Hippocampal formation (tissue), 2 donors: ENCODE measurements at places on chromosomes 2 and 18.
A peak's percentile ranks its signal among the peaks of the same experiment; 100 is the strongest.

GRCh38 chr2:222813177-222813843 lies 47.5 kb upstream of the ACSL3 start:
- DNase-seq: peak; percentile 21

GRCh38 chr18:44602845-44603244 lies 77.8 kb upstream of the SETBP1 start:
- DNase-seq: no peak

- DNase-seq: no peak
Measured at GRCh38 chr2:161974461-161974860, 99.6 kb downstream of the DPP4 start.

DNA sequence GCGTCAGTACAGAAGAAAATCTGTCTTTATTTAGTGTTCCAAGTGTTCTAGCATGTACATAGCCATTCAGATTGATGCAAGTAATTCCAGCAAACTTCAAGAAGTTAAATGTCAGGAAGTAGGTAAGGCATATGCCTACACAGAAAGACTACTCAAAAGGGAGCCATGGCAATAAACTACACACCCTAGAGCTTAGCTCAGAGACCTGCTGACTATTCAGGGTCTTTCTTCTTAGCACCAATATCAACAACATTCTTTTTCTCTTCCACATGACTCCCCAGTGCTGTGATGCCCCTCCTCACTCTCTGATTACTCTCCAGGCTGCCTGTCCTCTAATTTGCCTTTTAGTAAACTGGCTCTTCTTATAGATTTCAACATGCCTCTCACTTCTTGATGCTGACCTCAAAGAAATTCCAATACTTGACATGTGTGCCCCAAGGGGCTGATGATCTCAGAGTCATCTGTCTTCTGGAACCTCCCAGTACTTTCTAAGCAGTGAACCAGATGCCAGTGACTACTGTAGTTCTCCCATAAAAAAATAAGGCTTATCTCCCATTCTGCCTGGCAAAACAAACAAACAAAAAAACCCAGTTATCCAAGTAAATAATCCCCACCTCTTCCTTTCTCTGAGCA lies 909.2 kb upstream of the FANCL start:
- DNase-seq: no peak

- no peak for DNase-seq
Measured at GRCh38 chr2:43020990-43021669, 205.3 kb downstream of the ZFP36L2 start.

GRCh38 chr2:173929441-173929840 lies 35.7 kb downstream of the SP3 start:
- no peak for DNase-seq

DNA sequence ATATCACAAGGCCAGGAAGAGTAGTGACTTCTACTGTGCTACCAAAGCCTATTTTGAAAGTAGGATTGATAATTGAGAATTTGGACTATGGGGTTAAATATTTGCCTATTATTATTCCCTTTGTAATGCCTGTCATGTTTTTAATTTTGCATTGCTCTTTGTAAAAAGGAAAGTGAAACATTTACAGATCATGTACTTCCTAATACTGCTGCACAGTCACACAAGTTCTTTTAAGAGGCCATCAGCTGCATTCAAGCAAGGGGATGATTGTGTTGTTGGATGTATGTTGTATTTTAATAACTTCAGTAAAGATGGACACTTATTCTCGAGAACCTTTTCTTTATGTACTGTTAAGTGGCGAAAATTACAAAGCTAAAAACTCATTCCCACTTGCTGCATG lies 70.1 kb downstream of the PLEKHA3 start:
- DNase-seq: no peak

DNA sequence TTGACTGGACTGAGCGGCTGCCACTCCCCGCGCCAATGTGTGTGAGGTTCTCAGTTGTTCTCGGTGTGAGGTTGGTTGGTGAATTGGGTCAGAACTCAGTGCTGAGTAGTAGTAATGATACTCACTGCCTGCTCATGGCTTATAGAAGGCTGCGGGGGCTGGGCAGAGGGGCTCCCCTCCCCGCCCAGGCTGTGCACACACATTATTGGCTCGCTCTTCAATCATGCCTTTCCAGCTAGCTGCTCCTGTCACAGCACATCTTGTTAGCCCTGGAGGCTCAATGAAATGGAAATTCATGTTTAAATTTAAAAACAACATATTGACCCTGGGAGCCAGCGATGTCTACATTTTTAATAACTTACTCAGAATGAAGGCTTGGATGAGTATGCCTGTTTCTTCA lies 152.8 kb downstream of the CELF4 start:
- no peak for DNase-seq

- DNase-seq: no peak
Measured at GRCh38 chr2:217157581-217157980, 297.7 kb upstream of the TNP1 start.

DNA sequence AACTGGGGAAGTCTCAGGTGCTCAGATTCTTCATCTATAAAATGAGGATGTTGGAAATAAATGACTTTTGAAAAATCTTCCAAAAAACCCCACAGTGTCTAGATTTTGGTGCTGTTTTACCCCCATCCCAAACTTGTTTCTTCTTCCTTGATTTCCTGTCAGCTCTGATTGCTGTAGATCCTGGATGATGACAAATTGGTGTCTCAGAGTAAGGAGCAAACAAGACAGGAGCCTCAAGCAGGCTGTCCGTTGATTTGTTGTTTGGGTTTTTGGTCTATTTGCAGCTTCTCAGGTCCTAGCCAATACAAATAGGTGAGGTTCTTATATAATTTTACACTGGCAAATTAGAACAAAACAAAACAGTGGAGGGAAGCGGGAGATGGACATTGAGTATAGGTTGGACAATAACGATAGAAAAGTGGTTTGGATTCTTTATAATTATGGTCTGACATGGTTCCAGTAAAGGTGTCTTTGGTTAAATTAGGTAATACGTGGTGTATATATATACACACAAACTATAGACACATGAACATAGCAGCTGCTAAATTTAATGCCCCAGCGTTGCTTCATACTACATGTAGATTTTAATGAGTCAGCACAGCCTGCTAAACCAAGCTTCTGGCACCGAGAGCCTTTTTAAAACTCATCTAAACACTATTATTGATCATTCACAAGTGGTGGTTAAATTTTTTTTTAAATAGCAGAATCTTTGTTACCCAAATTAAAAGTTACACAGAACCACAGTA lies 142.5 kb downstream of the FMNL2 start:
- no peak for DNase-seq

GRCh38 chr2:176595986-176596385 lies 326.7 kb downstream of the MTX2 start:
- DNase-seq: no peak

- DNase-seq: no peak
Measured at GRCh38 chr2:145007093-145007959, 487.4 kb upstream of the ZEB2 start.

DNA sequence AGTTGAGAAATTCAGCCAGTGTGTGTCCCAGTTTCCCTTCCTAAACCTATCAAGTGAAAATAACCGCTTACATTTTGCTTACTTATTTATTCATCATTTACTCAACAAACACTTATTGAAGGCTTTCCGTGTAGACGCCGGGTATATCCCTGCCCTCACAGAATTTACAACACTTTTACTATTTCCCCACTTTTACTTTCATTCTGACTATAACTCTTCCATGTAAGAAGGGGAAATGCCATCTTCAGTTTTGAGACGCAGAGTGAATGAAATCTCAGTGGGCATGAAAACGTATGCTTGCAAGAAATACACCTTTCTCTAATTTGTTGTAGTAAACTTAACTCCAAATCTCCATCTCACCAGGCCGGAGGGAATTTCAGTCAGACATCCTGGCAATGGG lies 251.0 kb upstream of the CHAC2 start:
- DNase-seq: no peak

GRCh38 chr18:42534313-42534712 lies 579.3 kb downstream of the PIK3C3 start:
- DNase-seq: no peak

GRCh38 chr2:175003875-175004729 lies 1.1 kb downstream of the CHN1 start:
- no peak for DNase-seq

DNA sequence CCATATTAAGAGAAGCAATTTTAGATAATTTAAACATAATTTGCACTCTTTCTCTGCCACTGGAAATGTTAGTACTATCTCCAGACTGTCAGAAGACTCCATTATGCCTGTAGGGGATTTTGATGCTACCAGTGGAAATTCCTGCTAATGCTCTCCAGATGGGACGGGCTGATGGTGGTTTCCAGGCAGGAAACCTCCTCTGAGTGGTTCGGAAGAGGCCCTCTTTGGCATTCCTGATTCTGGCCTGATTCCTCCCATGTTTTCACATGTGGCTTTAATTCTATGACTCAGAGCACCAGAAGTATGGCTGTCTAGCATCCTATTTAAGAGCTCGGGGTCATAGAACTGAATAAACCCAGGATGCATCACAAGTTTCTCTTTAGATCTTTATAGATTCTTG lies 70.9 kb upstream of the ST6GAL2 start:
- DNase-seq: no peak

DNA sequence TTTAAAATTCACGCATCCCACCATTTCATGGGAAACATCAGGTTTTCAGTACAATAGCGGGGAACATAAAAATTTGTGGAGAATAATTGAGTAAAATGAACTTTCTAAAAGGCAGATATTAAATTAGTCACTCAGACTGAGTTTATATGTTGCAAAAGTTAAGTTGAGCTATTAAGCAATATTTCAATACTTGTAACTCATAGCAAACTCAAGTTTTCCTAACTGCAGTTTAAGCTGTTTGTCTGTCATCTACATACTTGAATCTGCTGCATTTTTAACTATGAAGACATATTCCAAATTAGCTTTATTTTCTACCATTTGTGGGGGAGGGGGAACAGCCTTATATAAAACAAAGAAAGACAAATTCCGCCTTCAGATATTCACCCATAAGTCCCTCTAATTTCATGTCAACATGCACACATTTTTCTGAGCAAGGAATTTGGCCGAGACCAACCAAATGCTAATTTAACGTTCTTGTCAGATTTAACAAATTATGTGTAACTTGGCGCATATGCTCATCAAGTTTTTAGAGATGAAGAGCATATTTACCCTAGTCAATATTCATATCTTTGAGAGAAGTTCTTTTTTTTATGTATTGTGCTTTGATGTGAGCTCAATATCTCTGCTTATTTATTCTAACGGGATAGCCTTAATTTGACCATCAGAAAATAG lies 462.9 kb downstream of the TXNL1 start:
- DNase-seq: no peak

DNA sequence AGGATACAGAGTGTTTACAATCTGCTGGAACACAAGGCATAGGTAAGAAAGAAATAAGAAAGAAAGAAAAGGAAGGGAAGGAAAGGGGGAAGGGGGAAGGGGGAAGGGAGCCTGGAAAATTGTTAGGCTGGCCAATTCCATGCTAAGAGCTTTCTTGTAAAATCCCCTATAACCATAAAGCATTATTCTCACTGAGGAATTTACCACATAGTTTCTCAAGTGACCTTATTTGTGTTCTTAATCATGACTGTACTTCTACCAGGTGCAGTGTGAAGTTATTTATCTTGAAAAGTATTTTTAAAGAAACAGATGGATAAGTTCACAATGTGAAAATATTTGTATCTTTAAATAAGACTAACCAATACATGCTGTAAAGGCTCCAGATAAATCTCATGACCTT lies 39.2 kb upstream of the KIDINS220 start:
- no peak for DNase-seq

DNA sequence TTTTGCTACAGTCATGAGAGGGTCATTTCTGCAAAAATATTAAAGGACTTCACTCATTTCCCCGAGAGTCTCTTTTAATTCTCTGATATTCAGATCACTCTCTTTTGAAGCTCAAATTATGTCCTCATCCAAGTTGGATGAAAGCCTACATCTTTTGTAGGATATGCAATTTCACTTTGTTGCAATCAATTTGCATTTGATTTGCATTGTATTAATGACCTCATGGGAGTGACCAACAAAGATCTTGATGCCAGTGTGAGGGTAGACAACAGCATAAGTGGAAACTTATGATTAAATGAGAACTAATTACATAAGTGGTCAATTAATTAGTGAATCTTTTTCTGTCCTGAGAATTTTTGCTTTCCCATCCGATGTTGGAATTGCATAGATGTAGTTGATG lies 60.3 kb upstream of the UPP2 start:
- no peak for DNase-seq

GRCh38 chr2:144924827-144925226 lies 404.9 kb upstream of the ZEB2 start:
- no peak for DNase-seq
